Muscle of arm (tissue), 14 donors: ENCODE measurements at places on chromosomes 4 and X.

GRCh38 chr4:160299177-160299576 is 1196.3 kb downstream of the RAPGEF2 start:
- DNase-seq = no peak

DNA sequence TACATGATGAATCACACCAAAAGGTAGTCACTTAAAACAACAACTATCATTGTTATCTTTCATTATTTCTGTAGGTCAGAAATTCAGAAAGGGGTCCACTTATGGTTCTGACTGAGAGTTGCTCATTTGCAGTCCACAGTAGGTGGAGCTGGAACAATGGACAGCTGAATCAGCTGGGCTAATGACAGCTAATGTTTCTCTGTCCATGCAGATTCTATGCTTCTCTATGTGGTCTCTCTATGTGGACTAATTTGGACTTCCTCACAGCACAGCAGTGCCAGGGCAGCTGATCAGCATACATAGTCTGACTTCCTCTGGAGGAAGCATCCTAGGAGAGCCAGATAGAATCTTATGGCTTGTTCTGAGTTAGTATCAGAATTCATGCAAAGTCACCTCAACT is 131.7 kb upstream of the INTU start:
- no peak for DNase-seq

DNA sequence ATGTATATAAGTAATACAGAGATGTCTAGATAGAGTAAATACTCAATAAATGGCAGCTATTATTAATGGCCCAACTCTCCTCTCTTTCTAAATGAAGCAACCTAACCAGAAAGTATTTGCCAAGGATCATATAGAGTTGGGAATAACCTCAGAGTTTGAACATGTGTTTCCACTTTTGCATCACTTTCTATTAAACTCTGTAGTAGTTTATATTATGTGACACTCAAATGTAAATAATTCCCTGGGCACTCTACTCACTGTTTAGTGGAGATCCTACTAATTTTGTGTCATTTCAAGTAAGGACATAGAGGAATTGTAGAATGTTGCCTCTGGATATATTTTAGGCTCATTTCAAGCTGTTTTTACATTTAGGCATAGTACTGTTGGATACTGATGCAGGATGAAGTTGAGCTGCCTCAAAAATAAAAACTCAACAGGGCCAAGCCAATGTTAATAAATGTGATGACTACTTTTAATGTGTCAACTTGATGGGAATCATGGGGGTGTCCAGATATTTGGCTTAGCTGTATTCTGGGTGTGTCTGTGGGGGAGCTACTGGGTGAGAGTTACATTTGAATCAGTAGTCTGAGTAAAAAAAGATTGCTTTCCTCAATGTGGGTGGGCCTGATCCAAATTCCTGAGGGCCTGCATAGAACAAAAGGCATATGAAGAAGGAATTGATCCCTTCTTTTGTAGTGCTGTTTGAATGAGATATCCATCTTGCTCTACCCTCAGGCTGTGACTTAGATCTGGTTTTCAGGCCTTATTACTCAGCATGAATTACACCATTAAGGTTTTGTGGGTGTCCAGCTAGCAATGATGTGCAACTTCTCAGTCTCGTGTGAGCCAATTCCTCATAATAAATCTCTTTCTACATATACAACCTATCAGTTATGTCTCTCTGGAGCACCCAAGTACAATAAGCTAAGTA is 1368.2 kb downstream of the STIM2 start:
- DNase-seq = no peak

DNA sequence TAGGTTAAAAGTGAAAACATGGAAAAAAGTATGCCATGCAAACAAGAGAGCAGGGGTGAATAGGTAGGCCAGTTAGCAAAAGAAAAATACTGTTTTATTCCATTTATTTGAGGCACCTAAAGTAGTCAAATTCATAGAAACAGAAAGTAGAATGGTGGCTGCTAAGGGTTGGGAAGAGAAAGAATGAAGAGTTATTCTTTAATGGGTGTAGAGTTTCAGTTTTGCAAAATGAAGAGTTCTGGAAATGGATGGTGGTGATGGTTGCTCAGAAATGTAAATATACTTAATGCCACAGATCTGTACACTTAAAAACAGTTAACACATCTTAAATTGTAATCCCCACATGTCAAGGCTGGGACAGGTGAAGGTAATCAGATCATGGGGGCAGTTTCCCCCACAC is 29.7 kb downstream of the PARM1 start:
- DNase-seq = no peak

- no peak for DNase-seq
Measured at GRCh38 chrX:147875866-147876596, 35.7 kb upstream of the FMR1 start.

DNA sequence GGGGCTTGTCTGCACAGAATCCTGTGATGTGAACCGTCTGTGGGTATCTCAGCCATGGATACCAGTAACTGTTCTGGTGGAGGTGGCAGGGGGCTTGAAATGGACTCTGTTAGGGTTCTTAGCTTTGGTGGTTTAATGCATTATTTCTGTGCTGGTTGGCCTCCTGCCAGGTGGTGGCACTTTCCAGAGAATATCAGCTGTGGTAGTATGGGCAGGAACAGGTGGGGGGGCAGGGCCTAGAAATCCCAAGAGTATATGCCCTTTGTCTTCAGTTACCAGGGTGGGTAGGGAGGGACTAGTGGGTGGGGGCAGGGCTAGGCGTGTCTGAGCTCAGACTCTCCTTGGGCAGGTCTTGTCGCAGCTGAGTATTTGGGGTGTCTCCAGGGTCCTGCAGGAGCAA is 106.7 kb downstream of the KIT start:
- DNase-seq = no peak

DNA sequence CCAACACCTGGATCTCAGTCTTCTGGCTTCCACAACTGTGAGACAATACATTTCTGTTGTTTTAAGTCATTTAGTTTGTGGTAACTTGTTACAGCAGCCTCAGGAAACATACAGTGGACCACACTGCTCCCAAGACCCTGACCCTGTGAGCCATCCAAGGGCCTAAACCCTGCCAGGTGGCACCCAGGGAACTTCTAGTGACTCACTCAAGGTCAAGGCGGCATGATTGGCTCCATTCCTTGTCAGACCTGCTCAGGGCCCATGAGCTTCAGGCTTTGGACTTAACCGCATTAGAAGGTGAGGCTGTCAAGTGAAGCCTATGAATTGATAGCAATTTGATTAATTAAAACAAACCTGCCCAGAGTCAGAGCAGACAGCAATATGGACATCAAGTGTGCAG is 165.7 kb upstream of the MAMLD1 start:
- DNase-seq = no peak

GRCh38 chr4:80091184-80091583 is 18.2 kb upstream of the ANTXR2 start:
- no peak for DNase-seq

GRCh38 chr4:70182517-70183167 is 12.9 kb upstream of the ODAM start:
- DNase-seq = peak; percentile 7

DNA sequence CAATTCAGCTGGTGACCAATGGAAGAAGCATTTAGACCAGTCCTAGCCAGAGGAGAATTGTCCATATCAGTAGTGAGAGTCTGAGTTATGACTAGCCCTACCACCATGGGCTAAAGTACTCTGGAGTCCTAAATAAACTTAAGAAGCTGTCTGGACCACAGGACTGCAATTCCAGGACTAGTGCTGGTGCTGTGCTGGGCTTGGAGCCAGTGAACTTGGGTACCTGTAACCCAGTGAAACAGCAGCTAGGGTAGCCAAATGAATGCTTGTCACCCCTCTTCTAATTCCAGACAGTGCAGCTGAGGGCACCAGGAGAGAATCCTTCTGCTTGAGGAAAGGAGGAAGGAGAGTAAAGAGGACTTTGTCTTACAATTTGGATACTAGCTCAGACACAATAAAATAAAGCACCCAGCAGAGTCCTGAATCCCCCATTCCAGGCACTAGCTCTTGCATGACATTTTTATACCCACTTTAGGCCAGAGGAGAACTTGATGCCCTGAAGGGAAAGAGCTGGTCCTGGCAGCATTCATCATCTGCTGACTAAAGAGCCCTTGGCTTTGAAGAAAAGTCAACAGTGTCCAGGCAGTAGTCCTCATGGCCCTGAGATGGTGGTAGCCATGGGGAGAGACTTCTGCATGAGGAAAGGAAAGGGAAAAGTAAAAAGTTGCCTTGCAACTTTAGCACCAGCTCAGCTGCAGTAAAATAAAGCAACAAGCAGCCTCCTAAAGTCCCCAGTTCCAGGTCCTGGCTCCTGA is 2675.7 kb downstream of the PCDH7 start:
- DNase-seq = no peak

DNA sequence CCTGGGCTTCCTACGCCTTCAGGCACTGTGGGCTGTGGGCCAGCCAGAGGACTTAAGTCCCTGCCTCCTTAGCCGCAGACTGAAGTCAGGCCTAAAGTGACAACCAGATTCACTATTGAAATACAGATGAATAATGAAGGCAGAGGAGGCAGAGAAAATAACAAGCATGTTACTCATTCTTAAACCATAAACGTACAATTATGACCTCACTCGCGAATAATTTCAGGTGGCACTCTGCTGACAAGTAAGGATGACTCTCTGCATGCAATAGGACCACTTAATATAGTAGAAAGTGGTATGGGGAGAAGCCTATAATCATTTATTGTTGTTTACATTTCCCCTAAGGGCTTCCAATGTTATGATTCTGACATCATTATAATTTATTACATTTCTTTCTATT is 409.2 kb upstream of the FGF13 start:
- DNase-seq = no peak

- peak; percentile 53 for DNase-seq
Measured at GRCh38 chrX:13721819-13722519, 12.5 kb downstream of the TRAPPC2 start.

DNA sequence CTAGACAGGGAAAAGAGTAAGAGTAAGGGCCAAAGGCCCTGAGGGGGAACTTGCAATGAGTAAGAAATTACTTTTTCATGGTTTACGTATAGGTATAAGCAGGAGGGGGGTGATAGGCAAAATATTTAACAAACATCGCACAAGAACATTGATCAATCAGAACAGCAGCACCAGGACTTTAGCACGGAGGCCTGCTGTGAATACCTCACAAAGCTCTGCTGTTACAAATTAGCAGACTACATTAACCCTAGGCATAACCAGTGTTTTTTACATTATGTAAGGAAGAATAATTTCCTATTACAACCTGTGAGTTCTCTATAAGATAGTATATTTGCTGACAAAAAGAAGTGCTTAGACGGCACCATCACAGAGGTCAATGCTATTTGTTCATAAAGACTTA is 44.9 kb downstream of the PPARGC1A start:
- no peak for DNase-seq

- no peak for DNase-seq
Measured at GRCh38 chr4:177103619-177104018, 206.1 kb upstream of the NEIL3 start.

GRCh38 chr4:24677909-24678308 is 93.6 kb upstream of the DHX15 start:
- no peak for DNase-seq

DNA sequence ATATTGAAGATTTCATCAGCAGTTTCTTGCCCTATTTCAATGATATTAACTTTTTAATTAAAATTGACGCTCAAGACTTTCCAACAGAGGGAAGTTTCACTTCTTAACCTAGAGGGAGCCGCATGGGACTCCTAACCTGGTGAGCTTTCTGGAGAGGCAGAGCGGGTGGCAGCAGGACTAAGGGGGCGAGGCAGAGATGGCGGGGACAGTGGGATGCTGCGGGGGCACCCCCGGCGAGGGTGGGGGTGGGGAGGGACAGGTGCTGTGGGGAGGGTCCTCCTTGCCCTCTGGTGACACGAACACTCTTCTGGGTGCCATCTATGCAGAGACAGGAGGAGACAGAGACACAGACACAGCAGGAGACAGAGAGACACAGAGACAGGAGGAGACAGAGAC is 104.4 kb downstream of the ADRA2C start:
- DNase-seq = no peak

- DNase-seq = no peak
Measured at GRCh38 chr4:82721819-82722423, 76.7 kb downstream of the SCD5 start.

DNA sequence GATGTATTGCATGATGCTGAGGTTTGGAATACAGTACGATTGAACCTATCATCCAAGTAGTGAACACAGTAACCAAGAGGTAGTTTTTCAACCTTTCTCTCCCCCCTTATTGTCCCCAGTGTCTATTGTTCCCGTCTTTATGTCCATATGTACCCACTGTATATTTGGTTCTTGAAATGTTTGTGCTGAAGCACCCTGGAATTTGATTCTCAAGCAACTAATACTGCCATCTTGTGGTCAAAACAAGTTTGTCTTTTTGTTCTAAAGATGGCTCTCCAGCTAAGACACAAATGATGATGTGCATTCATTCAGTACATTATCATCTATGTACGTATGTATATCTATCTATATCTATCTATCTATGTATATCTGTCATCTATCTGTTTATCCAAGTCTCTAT is 33.5 kb upstream of the DCX start:
- peak; percentile 64 for DNase-seq

- no peak for DNase-seq
Measured at GRCh38 chr4:56612282-56612681, 68.8 kb downstream of the HOPX start.

DNA sequence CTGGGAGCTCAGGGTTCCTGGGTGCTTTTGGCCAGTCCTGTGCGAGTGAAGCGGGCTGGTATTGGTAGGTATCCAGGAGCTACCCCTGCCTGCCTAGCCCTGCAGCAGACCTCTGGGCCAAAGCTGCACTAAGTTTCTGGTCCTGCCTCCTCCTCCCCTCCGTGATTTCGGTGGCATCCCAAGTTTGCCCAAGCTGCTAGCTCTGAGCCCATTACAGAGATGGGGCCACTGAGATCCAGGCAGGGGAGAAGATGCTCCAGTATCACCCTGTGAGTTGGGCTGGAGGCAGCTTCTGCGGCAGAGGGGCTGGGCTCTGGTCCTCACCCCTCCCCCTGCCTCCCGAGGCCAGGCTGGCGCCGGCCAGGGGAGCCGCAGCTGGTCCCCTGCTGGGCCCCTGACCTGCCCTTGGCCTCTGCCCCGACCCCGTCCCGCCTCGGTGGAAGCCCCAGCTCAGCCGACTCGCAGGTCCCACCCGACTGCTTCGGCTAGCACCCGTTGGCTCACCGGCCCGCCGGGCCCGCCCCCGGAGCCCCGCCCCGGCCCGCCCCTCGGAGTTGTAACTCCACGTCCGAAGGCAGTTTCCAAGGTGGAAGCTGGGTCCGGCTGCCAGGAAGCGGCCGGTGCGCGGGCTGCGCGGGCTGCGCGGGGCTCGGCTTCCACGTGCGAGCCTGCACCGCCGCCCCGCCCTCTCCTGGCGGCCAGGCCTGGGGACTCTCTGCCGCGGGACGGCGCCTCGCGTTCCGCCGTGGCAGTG is at the start of gene DUSP9:
DUSP9 (plus strand) TSS at position 584 of the 754 bp plus-strand sequence. CDS start 751 bp downstream, outside the sequence.
- no peak for DNase-seq

GRCh38 chrX:153878345-153878744 is 7.6 kb downstream of the L1CAM start:
- no peak for DNase-seq

- DNase-seq = no peak
Measured at GRCh38 chr4:159169404-159170302, 66.8 kb downstream of the RAPGEF2 start.

- no peak for DNase-seq
Measured at GRCh38 chrX:10828036-10828435, 207.7 kb upstream of the MID1 start.
